ENCODE measurements at places on chromosomes 5 and 9.

DNA sequence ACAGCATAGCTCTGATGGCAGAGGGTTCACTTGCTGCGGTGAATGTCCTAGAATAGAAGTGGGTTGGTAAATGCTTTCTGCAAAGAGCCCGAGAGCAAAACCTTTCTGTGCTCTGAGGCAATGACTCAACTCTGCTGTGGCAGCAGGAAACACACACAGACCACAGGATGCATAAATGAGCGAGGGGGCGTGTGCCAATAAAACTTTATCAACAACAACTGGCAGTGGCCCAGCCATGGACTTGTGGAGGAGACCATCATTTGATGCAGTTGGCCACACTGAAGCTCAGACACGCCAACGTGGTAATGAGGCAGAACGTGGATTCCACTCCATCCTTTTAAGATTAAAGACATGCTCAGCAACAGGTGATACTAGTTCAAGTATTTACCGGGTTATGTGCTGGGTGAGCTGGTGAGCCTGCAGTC is 6.8 kb downstream of the MRPL36 start:
- DNase-seq, result peak; percentile 89

- DNase-seq, result no peak
These were observed 49.6 kb downstream of the STRBP start for GRCh38 chr9:123218831-123219230.

GRCh38 chr5:105430516-105430915 is 1867.9 kb upstream of the NUDT12 start:
- no peak for DNase-seq

GRCh38 chr9:120900824-120901223 is 23.8 kb upstream of the PHF19 start:
- DNase-seq, result no peak

GRCh38 chr5:152332716-152333460 is 72.2 kb downstream of the NMUR2 start:
- no peak for DNase-seq

- DNase-seq, result no peak
These were observed 200.5 kb upstream of the KLF9 start for GRCh38 chr9:70614786-70615463.

GRCh38 chr5:16558984-16559629 is 57.7 kb downstream of the RETREG1 start:
- no peak for DNase-seq

- DNase-seq, result no peak
These were observed 38.5 kb downstream of the FBXL7 start for GRCh38 chr5:15538516-15538915.

DNA sequence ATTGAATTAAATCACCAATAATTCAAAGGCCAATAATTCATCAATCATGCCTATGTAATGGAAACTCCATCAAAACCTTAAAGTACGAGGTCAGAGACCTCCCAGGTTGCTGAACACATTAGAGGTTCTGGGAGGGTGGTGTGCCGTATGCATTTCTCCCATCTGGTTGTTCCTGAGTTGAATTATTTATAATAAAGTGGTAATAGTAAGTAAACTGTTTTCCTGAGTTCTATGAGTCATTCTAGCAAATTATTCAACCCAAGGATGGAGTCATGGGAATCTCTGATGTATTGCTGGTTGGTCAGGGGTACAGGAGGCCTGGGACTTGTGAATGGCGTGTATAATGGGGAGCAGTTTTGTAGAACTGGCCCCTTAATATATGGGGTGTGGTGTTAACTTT is 191.7 kb downstream of the CARTPT start:
- no peak for DNase-seq

GRCh38 chr5:21070858-21071257 is 1082.9 kb upstream of the CDH18 start:
- DNase-seq, result no peak

Measured in CD4-positive, alpha-beta T cell treated with Interleukin-6 at 100 ng/mL for 8 hours (primary cell).